Purkinje cell (primary cell): ENCODE measurements at places on chromosomes 12 and 14. TPM values are rescaled to one million over a fixed set of nuclear protein-coding genes. Genes with fewer than 3 reads are reported as not detected.

The LMNTD1 gene
- not detected in 2 replicates for polyA plus RNA-seq

The LRP1-AS gene
- polyA plus RNA-seq = not detected in 2 replicates

The PPM1H gene
- 15.4 and 18.0 TPM in 2 replicates for polyA plus RNA-seq

The FSCB gene
- polyA plus RNA-seq = not detected in 2 replicates

The TCL1B gene
- polyA plus RNA-seq = not detected in 2 replicates

The OVCH1 gene
- polyA plus RNA-seq = 0.76 and 3.0 TPM in 2 replicates

The RNASE7 gene
- not detected in 2 replicates for polyA plus RNA-seq

The LRR1 gene
- polyA plus RNA-seq = 2.3 and 5.0 TPM in 2 replicates

The KRT5 gene
- polyA plus RNA-seq = not detected in 2 replicates

The RIMKLB gene
- polyA plus RNA-seq = 41.8 and 53.4 TPM in 2 replicates

The PDE6H gene
- polyA plus RNA-seq = not detected in 2 replicates

The TAS2R19 gene
- polyA plus RNA-seq = 0.81 and 2.3 TPM in 2 replicates

The SLC25A47 gene
- polyA plus RNA-seq = not detected in 2 replicates

The IQSEC3 gene
- polyA plus RNA-seq = 27.4 and 30.1 TPM in 2 replicates

The FAM181A gene
- not detected in 2 replicates for polyA plus RNA-seq

The CPNE6 gene
- 30.4 and 42.2 TPM in 2 replicates for polyA plus RNA-seq

The IFNG-AS1 gene
- polyA plus RNA-seq = not detected in 2 replicates

The ASB2 gene
- not detected in 2 replicates for polyA plus RNA-seq

The ABCC9 gene
- 0.04 and 0.31 TPM in 2 replicates for polyA plus RNA-seq

The FITM1 gene
- not detected in 2 replicates for polyA plus RNA-seq

The DCTN2 gene
- 111 and 115 TPM in 2 replicates for polyA plus RNA-seq

The MGAT2 gene
- polyA plus RNA-seq = 23.1 and 24.6 TPM in 2 replicates

The KRT80 gene
- not detected in 2 replicates for polyA plus RNA-seq

The LRRC10 gene
- not detected in 2 replicates for polyA plus RNA-seq

The GPR135 gene
- 0.69 and 2.2 TPM in 2 replicates for polyA plus RNA-seq

The SLC16A7 gene
- polyA plus RNA-seq = 7.8 and 18.6 TPM in 2 replicates

The NUMB gene
- 22.4 and 31.3 TPM in 2 replicates for polyA plus RNA-seq

The TAS2R8 gene
- polyA plus RNA-seq = not detected in 2 replicates

The LRP6 gene
- 2.9 and 6.2 TPM in 2 replicates for polyA plus RNA-seq

The LUM gene
- not detected in 2 replicates for polyA plus RNA-seq

The ASCL1 gene
- polyA plus RNA-seq = 1.0 and 1.8 TPM in 2 replicates

The SLC10A1 gene
- 0.23 TPM in 1 of 2 replicates, not detected in the other for polyA plus RNA-seq

The GPR33 gene
- polyA plus RNA-seq = not detected in 2 replicates

The SLC6A12 gene
- polyA plus RNA-seq = 0.67 and 2.6 TPM in 2 replicates

The FBLN5 gene
- 4.5 and 17.8 TPM in 2 replicates for polyA plus RNA-seq

The KERA gene
- not detected in 2 replicates for polyA plus RNA-seq

The ANG gene
- 1.7 TPM in 1 of 2 replicates, not detected in the other for polyA plus RNA-seq

The PMCH gene
- 0.38 and 2.1 TPM in 2 replicates for polyA plus RNA-seq

The PNN gene
- 38.4 and 55.9 TPM in 2 replicates for polyA plus RNA-seq

The TAC3 gene
- not detected in 2 replicates for polyA plus RNA-seq

The PRR4 gene
- polyA plus RNA-seq = 17.7 and 22.1 TPM in 2 replicates

The FAM90A1 gene
- polyA plus RNA-seq = 0.29 TPM in 1 of 2 replicates, not detected in the other

The NPAS3 gene
- 14.6 and 15.9 TPM in 2 replicates for polyA plus RNA-seq

The GPRC5A gene
- polyA plus RNA-seq = not detected in 2 replicates

The LRFN5 gene
- polyA plus RNA-seq = 36.8 and 39.3 TPM in 2 replicates

The MSI1 gene
- 0.73 and 1.0 TPM in 2 replicates for polyA plus RNA-seq

The PGAM5 gene
- polyA plus RNA-seq = 6.4 and 7.8 TPM in 2 replicates

The INHBE gene
- polyA plus RNA-seq = 0.15 and 0.65 TPM in 2 replicates

The ANKRD33 gene
- not detected in 2 replicates for polyA plus RNA-seq

The RAB15 gene
- 4.3 and 13.8 TPM in 2 replicates for polyA plus RNA-seq
